ENCODE measurements at places on chromosomes 7 and 10. TPM values are rescaled to one million over a fixed set of nuclear protein-coding genes. Genes with fewer than 3 reads are reported as not detected.

TBX20 gene
- 0.12 TPM for total RNA-seq

LRRD1 gene
- total RNA-seq, result not detected

MYO1G gene
- 382 TPM for total RNA-seq

ERVW-1 gene
- total RNA-seq, result not detected
